ENCODE measurements at places on chromosomes 1 and 21.
A peak's percentile ranks its signal among the peaks of the same experiment; 100 is the strongest.

- no peak for DNase-seq
Observed at GRCh38 chr1:156475568-156476500, 24.7 kb downstream of the MEF2D start.

DNA sequence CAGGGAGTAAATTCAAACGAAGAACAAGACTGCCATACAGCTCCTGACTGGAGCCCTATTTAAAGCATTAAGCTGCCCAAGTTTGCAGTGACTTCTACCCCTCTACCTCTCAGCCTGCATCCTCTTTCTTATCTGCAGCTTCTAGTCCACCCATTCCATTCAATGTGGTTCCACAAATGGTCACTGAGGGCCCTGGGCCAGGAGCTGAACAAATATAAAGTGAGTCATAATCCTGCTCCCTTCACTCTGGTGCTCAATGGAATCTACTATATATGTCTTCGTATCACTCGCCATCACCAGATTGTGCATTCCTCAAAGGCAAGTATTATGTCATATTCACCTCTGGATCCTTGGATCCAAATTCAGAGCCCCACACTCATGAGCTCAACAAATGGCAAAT, 398.7 kb downstream of the BRINP2 start:
- DNase-seq: no peak

DNA sequence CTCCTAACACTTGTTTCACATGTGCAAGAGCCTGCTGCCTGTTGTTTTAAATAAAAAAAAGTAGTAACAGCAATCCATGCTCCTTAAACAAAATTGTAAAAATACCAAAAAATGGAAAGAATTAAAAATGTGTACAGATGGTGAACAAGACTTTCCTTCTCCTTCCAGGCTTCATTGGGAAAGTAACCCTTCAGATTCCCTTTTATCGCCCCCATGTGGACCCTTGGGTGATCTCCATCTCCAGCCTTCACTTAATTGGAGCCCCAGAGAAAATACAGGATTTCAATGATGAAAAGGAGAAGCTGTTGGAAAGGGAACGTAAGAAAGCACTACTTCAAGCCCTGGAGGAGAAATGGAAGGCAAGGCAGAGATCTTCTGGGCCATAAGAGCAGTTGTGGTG, 14.2 kb downstream of the VPS13D start:
- DNase-seq: no peak

- DNase-seq: no peak
Observed at GRCh38 chr1:180153032-180153431, 1.6 kb upstream of the QSOX1 start.

DNA sequence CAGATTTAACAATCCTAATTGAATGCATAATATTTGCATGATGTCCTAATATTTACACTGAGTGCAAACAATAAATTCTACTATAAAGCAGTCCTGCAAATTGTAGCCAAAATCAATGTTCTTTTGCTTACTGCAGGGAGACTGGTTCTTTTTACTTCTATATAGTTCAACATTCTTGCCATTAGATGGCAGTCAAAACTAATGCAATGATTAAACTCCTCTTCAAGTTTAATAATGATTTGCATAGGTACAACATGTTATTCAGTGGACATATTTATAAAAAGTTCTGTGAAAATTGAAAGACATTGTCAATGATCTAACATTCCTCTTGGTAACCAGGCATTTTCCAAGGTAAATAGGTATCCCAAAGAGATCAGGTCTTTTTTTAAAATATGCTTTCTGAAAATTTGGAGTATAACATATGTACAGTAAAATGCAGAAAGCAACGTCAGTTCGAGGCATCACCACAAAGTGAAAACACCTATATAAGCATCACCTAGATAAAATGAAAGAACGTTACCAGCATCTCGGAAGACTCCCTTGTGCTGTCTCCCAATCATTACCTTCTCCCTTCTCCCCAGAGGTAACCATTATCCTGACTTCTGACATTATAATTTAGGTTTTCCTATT, 9.8 kb upstream of the FNBP1L start:
- peak; percentile 73 for DNase-seq

DNA sequence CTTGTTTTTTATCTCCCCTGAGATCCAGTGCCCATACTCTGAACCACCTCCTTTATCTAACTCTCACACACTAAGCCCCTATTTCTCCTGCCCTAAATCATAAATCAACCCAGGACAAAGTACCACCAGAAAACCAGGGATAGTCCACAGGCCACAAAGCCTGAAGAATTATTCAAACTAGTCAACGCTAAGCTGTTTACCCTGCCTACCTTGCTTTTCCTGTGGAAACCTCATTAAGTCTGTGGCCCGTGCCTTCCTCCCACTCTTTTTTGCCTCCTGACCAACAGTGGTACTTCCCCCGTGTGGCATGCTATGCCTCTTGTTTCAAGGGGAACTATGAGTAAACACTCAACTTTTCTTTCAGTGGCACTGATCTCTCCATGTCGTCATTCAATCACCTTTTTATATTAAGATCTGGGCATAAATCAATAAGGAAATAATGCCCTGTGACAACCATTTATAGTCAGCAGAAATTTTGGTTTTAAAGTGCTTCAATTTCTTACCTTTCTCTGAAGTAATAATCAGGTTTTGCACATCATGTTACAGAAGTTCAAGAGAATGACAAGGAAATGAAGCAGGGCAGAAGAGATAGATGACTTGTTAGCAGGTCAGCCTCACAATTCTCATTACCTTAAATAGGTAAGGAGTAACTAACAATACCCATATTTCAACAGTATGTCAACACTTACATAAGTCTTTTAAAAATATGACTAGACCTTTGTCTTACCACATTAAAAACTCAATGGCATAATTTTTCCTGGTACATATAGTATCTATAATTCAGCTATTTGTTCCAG, 32.1 kb downstream of the EYA3 start:
- peak; percentile 58 for DNase-seq

- no peak for DNase-seq
Observed at GRCh38 chr1:228271701-228272251, 63.9 kb downstream of the OBSCN start.

All from NCI-H526 (cell line).